Coronary artery (tissue), 2 donors: ENCODE measurements at places on chromosomes 7 and 10.

DNA sequence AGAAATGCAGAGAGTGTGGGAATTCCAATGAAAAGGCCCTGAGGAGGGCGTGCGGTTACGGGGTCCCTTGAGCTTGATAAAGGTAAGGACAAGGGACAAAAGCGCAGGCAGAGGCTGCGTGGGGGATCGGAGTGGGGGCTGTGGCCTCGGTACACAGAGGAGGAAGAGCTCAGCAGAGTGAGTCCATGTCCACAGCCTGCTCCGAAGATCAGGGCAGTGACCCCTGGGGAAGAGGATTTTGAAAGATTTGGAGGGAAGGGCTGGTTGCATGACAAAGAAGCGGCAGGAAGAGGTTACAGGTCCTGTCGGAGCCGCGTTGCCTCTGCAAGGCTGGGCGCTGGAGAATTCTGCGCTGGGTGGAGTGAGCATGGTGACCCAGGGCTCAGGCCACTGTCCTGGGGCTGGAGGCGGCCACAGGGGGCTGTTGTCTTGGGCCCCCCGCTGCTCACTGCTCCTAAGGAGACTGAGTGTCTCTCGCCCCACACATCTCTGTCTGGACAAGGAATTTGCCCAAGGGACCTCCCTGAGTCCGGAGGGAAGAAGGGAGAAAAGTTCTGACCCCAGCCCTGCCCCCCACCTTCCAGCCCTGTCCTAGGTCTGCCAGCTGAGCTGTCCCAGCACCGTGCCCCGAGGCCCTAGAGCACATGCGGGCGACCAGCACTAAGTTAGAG lies 69.8 kb upstream of the INSIG1 start:
- DNase-seq: no peak

DNA sequence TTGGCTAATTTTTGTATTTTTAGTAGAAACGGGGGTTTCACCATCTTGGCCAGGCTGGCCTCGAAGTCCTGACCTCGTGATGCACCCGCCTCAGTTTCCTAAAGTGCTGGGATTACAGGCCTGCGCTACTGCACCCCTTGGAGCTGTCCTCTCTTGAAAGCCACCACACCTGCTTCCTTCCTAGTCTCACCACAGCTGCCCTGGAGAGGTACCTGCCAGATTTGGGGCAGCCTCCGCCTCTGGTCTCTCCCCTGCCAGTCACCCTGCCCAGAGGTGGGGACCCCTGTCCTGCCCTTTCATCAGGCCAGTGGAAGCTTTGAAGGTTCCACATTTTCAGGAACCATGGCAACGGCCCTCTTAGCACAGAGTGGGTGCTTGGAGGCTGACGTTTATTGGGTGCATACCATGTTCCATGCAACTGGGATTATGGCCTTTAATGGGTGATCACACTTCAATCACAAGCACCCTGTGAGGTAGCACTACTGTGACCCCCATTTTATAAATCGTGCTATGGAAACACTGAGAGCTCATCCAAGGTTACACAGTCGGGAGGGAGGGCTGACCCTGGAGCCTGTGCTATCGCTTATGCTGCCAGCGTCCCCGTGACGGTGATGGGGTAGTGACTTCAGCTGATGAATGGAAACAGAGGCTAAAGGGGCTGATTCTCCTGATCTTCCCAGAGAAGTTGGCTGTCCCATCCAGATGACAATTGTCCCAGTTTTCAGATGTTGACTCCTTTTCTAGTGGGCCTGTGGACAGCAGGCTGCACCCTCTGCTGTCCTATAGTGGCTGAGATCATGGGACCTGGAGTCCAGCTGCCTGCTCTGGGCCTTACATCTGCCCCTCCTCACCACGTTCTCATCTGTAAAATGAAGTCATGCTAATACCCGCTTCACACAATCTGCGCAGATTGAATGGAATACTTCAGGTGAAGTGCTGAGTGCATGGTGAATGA lies 11.5 kb upstream of the FGFR2 start:
- DNase-seq: no peak

DNA sequence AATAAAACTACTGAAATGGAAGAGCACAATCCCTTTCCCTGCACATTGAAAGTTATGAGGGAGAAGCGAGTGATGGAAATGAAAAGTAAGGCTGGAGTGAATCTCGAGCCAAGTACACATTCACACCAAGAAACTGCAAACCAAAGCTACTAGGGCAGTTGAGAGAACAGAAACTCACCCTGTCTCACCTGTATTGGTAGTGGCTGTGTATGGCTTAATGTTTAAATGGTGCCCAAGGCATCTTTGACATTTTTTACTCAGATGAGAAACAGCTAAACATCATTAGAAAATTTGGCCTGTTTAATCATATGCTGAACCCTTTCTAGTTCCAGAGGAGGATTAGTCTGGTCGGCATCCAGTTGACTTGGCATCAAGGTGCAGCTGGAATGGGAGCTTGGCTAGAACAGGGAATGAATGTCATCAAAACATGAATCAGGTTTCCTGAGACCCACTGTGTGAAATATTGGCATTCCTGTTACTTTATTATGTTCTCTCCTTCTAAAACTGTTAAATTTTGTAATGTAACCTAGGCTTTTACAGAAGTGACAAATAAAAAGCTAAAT lies 840.8 kb downstream of the GRM8 start:
- no peak for DNase-seq

DNA sequence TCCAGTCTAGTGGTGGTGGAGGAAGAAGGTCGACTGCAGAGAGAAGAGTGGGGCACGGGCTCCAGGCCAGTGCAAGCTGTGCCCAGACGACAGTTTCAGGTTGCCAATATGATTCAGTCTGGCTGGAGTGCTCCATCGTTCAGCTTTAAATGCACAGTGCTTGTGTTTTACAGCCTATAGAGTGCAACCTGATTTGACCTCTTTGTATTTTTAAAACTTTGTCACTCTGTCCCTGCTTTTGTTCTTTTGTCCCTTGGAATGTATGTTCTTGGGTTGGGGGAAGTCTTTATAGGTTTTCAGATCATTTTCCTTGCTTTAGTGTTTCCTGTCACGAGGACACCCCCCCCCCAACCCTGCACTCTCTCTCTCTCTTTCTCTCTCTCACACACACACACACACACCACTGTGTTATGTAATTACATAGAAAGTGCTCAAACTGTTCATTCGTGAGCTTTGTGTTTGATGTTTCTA lies 198.0 kb downstream of the CAMK1D start:
- DNase-seq: no peak

GRCh38 chr10:943334-944033 lies 12.0 kb upstream of the LARP4B start:
- no peak for DNase-seq

DNA sequence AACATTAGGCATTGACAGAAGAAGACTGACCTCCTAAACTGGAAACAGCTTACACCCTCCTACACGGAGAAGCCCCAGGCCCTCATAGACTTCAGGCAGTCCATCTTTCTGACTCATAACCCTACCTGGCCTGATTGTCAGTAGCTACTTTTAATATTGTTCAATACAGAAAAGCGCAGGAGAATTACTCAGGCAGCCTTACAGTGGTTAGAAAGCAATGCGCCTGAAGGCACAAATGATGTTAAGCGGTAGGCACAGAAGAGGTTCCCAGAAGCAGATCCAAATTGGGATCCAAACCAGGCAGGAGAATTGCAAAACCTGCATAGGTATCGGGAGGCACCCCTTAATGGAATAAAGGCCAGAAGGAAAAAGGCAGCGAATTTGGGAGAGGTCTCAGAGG lies 5.4 kb upstream of the CYREN start:
- DNase-seq: no peak

DNA sequence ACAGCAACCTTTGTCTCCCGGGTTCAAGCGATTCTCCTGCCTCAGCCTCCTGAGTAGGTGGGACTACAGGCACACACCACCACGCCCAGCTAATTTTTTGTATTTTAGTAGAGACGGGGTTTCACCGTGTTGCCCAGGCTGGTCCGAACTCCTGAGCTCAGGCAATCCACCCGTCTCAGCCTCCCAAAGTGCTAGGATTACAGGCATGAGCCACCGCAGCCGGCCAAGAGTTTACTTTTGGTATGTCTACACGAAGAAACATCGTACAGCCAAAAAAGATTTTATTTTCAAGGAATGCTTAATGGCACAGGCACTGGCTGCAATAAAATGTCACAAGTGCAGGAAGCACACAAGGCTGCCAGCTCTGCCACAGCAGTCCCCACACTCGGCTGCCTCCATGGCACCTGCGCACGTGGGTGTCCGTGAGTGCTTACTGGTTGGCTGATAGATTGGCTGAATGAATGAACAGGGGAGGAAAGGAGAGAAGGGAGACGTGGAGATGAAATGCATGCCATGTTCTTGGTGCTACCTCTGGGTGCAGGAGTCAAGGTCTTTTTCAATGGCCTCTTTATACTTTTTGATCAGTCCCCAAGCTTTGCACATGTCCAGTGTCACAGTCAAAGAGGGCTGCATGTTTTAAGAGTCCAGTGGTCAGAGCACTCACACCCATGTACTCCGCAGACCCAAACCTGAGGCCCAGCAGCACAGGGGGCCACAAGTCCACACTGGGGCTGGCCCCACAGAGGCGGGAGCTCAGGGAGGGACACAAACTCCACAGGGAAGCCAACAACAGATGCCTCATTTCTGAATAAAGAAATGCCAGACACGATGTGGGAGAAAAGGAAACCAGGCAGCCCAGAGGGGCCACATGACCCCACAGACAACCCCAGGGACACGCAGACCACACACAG lies 198.2 kb downstream of the MAD1L1 start:
- DNase-seq: peak; percentile 54

DNA sequence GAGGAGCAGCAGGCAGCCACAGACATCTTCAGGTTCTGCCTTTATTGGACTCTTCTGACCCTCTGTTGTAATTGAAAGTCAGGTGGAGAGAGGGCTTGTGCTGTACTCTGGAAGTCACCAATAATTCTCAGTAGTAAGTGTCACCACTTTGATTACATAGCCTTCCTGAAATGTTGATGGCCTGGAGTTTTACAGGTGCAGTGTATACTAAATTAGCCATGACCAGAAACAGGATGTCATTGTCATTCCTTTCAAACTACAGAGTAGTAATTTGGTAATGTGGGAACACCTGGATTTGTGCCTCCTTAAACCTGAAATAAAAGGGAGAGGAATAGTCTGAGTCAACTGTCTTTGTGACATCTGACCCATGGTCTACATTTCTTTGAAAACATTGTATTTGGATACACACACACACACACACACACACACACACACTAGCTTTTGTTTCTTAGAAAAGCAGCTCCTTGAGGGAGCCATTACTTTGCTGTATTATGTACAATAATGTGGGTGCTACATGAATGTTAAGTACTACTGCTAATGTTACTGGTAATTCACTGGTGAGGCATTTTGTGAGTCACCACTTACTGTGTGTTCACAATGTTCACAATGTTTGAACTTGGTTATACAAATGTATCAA lies 19.6 kb downstream of the ARL4A start:
- DNase-seq: no peak

- no peak for DNase-seq
Measured at GRCh38 chr10:26970667-26971066, 109.9 kb upstream of the ABI1 start.

DNA sequence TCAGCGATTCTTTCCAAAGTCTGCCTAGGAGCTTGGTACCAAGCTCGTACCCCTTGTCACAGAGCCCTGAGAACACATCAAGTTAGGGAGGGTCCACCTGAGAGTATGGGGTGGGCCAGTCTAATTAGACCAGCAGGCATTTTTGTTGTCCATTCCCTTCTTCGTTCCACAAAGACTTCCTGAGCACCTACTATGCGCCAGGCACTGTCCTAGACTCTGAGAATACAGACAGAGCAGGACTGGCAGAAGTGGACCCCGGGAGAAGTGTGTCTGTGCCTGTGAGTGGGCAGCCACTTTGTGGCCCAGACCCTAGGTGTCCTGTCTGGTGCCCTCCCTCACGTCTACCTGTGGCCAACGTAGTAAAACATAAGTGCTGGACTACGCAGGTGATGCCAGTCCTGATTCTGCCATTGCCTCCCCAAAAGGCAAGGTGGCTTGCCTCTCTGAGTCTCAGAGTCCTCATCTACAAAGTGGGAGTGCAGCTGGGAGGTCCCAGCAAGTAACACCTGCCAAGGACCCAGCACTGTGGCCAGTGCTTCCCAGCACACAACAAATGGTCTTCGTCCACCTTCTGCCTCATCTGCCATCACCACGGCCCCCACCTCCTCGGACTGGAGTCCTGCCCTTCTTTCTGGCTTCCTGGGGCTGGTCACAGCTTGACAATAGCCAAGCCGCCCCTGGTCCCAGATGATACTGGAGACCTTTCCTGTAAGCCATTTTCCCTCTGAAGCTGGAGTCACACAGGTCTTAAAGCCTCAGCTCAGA lies 54.3 kb upstream of the DUSP5 start:
- DNase-seq: peak; percentile 62

DNA sequence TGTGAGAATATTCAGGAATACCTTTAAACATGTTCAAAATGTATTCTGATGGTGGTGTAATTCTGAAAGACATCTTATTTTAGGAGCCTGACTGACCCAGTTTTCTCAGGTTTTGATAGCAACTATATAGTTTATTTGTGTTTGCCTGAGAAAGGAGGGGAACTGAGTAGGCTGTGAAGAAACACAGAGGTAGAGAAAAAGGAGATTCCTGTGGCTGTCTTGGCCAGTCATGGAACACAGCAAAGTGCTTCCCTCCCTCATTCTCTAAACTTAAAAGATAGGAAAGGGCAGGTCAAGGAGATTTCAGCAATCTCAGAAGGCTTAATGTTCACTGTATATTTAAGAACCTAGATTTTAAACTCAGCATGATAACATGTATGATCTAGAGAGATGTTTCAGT lies 43.5 kb downstream of the ZMYND11 start:
- no peak for DNase-seq

- DNase-seq: no peak
Measured at GRCh38 chr7:107594961-107595737, 15.1 kb downstream of the BCAP29 start.

GRCh38 chr10:118692872-118693271 lies 61.9 kb downstream of the CACUL1 start:
- DNase-seq: no peak

GRCh38 chr10:93081318-93081717 lies 7.6 kb downstream of the CYP26A1 start:
- DNase-seq: peak; percentile 71

GRCh38 chr7:47762746-47763062 lies 180.8 kb upstream of the TNS3 start:
- DNase-seq: no peak

- DNase-seq: no peak
Measured at GRCh38 chr7:36717586-36717985, 6.7 kb downstream of the AOAH start.

- DNase-seq: no peak
Measured at GRCh38 chr10:63057509-63057908, 75.6 kb upstream of the NRBF2 start.

DNA sequence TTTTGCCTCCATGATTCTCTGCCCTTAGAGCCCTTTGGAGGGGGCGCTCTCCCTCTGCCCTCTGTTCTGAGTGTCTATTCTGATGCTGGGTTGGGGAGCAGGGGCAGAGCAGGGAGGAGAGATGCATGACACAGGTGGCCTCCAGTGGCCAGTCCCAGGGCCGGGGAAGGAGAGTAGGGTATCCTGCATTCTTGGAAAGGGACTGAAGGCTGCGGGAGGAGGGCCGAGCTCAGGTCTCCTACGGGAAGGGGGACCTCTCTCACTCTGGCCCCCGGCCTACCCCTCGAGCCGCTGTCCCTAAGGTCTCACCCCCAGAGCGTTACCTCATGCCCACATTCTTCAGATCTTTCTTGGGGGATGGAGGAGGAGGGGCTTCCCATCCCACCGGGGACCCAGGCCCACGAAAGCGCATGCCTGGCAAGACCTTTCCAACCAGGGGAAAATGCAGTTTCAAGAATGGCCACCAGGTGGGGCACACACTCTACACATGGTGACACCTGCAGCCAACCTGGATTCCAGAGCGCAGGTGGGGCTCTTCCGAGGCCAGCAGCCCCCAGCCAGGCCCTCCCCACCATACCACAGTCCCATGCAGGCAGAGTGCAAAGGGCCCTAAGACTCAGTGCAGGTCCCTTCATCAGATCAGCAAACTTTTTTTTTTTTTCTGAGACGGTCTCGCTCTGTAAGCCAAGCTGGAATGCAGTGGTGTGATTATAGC lies 86.4 kb downstream of the MYL10 start:
- no peak for DNase-seq
